ENCODE measurements at places on chromosomes 5 and 9.

DNA sequence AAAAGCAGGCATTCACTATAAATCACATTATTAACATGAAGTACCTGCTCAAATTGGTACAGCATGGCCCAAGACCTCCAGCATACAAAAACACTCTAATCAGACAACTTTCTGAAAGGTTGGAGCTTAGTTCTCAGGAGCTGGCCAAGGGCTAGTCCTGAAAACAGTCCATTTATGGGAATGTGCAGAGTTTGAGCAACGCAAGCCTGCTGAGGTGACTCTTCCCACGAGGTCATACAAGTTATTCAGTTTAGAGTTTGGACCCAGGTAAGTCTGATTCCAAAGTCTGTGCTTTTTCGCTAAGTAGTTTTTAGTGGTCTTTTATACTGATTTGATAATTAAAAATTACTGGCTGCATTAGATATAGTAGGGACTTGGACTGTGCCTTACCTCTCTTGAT, 52.6 kb downstream of the AP3S1 start:
- DNase-seq = no peak

GRCh38 chr9:2559192-2560152, 62.1 kb upstream of the VLDLR start:
- DNase-seq = no peak

- DNase-seq = no peak
Observed at GRCh38 chr5:89105171-89105695, 222.2 kb upstream of the MEF2C start.

DNA sequence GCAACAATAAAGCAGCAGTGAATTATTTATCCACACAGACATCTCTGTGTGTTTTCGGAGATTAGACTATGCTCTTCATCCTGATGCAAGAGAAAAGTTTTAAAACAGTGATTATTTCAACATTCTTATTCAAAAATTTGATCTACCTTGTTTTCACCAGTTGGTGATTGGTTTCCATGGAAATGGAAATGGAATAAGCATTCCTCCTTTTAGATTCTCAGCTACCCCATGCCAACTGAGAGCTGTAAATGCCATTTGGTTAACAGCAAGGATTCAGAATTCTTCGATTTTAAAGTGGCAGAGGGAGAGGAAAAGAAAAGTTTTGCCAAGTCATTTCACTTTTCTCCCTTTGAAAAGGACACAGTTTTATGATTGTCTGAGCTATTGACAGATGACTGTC, 154.7 kb downstream of the PCSK5 start:
- no peak for DNase-seq

All from MM.1S (cell line).